NCI-H2107 (cell line): ENCODE measurements at places on chromosomes 2 and 18.

DNA sequence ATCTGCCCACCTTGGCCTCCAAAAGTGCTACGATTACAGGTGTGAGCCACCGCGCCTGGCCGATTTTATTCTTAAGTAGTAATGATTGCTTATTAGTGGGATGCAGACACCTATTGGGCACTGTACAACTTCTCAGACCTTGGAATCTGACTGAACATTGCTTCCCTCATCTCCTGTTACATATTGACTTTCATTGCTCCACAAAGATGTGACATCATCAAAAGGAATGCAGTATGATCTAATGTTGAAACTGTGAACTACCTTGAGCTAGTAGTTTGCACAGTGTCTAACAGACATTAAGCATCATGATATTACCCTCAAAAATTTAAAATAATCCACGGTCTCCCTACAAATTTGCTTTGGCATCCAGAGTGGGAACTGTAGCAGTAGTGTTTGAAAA lies 109.8 kb upstream of the SIX2 start:
- DNase-seq, result no peak

DNA sequence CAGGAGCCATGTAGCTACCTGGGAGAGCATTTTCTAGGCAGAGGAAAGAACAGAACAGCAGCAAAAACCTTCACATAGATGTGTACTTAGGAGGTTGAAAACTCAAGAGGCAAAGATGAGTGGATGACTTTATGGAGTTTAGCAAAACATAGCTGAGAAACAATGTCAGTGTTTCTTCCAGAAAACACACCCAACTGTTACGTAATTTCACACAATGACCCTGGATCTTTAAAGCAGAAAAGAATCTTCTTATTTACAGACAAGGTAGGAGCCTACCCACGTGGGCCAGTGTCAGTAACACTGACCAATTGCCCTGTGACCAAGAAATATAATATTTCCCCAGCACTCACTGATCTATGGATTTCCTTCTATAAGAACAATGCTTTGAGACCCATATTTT lies 254.6 kb downstream of the CDH20 start:
- no peak for DNase-seq

DNA sequence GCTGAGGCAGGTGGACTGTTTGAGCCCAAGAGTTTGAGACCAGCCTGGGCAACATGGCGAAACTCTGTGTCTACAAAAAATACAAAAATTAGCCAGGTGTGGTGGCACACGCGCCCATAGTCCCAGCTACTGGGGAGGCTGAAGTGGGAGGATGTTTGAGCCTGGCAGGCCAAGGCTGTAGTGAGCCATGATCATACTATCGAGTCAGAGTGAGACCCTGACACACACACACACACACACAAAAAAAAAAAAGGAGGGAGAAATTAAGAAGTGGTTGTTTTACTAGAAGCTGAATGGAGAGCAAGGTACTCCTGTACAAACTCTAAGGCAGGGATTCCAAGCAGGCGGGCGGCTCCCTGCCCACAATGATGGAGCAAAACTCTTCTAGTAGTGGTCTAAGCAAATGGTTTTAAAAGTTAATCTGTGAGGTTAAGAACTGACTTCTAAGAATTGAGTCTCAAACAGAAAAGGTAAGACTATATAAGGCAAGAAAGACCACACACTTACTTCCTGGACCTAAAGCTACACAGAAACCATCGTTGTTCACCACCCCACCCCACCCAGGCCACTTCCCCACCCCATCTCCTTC lies 2.6 kb downstream of the ANKRD44 start:
- DNase-seq, result no peak

DNA sequence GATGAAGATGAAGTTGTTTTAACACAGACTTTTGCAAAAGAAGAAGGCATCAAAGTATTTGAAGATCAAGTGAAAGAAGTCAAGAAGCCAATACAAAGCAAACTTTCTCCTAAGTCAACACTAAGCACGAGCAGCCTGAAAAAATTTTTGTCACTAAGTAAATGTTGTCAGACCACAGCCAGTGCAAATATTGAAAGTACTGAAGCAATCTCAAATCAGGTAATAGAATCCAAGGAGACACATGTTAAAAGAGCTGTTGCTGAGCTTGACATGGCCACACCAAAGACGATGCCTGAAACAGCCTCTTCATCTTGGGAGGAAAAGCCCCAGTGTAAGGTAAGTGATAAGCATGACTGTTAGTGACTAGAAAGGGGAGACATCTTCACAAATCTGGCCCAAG lies 75.1 kb downstream of the FSIP2 start:
- no peak for DNase-seq

GRCh38 chr18:37577051-37577611 lies 11.5 kb upstream of the CELF4 start:
- no peak for DNase-seq

DNA sequence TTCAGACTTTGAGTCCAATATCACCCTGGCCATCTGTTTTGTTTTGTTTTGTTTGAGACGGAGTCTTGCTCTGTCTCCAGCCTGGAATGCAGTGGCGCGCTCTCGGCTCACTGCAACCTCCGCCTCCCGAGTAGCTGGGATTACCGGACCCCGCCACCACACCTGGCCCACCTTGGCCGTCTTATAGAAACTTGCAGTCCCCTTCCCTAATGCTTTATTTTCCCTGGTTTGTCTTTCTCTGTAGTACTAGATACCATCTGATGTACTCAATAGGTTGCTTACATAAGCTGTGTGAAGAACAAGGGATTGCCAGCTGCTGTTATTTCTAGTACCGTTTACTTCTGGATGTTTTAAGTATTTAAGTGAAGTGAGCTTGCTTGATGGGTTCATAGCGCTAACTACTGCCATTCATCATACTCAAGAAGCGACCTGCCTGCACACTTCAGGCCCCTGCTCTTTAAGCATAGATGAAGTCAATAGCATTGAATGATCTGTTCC lies 1.2 kb downstream of the RPL31 start:
- DNase-seq, result no peak
